Uterine smooth muscle cell (primary cell): ENCODE measurements at places on chromosomes 6 and 20. TPM values are rescaled to one million over a fixed set of nuclear protein-coding genes. Genes with fewer than 3 reads are reported as not detected.

MAK gene
- not detected in 2 replicates for total RNA-seq

NAA20 gene
- 42.0 and 62.4 TPM in 2 replicates for total RNA-seq

ZNF311 gene
- total RNA-seq = 1.7 and 2.9 TPM in 2 replicates

ADTRP gene
- 6.4 and 6.9 TPM in 2 replicates for total RNA-seq

MYB gene
- total RNA-seq = 0.12 and 1.1 TPM in 2 replicates

ARMH2 gene
- not detected in 2 replicates for total RNA-seq

YWHAB gene
- 89.1 and 103 TPM in 2 replicates for total RNA-seq

MAP7 gene
- 0.44 and 1.4 TPM in 2 replicates for total RNA-seq

COL19A1 gene
- under 0.01 and 0.44 TPM in 2 replicates for total RNA-seq

ZSCAN26 gene
- total RNA-seq = 19.4 and 21.9 TPM in 2 replicates

BPI gene
- 0.12 TPM in 1 of 2 replicates, not detected in the other for total RNA-seq

PBOV1 gene
- not detected in 2 replicates for total RNA-seq

RPS6KA2 gene
- 41.1 and 74.6 TPM in 2 replicates for total RNA-seq

HLA-DRB5 gene
- total RNA-seq = not detected in 2 replicates

RIPOR2 gene
- 5.5 and 8.7 TPM in 2 replicates for total RNA-seq

KCNK5 gene
- under 0.01 and 0.11 TPM in 2 replicates for total RNA-seq

PDRG1 gene
- total RNA-seq = 4.7 and 4.9 TPM in 2 replicates
